DMS53 (cell line): ENCODE measurements at places on chromosomes 13 and 19.
A peak's percentile ranks its signal among the peaks of the same experiment; 100 is the strongest.

GRCh38 chr13:94329754-94330551 is 149.5 kb downstream of the DCT start:
- DNase-seq = no peak

- DNase-seq = no peak
Measured at GRCh38 chr13:22168437-22169190, 497.7 kb downstream of the FGF9 start.

GRCh38 chr13:110218581-110219201 is 88.3 kb downstream of the COL4A1 start:
- DNase-seq = no peak

- DNase-seq = no peak
Measured at GRCh38 chr13:78228211-78228610, 309.6 kb upstream of the EDNRB start.

DNA sequence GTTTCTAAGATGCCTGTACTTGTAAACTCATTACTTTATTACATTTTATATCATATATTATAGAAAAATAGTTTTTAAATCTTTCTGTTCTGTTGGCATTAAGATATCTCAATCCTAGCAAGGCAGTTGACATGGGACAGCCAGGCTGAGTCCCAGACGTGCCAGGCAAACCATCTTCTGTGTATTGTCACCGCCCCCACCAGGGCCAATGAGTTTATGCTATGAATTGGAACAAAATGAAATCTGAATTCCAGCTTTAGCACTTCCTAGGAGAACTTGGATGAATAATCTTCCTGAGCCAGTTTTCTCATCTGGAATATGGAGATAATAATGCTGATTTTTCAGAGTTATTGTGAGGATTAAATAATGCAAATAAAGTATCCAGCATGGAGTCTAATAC is 79.9 kb upstream of the GSX1 start:
- DNase-seq = peak; percentile 57

DNA sequence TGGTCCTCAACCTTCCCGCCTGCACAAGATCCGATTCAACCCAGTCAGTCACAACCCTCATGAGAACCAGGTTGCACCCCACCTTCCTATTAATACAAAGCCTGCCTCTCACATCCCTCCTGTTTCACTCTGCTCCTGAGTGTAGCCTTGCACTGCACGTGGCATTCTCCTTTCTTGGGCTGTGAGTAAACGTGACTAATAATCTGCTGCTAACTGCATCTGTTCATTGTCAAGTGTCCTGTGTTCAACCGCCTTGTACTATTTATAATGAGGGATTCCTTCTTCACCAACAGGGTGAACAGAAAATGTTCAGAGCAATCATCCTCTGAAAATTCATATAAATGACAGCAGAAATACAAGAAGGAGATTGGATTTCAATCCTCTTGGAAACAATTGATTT is 1608.2 kb downstream of the SLITRK5 start:
- no peak for DNase-seq

DNA sequence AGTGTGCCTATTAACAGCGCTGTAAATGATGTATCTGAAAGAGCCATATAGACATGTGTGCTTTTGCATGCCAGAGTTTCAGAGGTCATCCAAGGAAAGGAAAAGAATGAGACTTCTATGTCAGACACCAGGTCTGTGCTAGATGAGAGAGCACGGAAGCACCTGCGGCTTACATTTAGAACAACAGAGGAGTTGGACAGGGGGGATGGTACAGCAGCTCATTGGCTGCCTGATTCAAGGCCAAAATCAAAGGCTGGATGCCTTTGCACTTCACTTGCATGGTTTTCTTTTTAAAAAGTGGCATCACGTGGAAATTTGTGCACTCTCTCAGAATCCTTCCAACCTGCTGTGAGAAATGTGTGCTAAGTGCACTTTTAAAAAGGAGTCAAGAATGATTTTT is 32.8 kb upstream of the AMER2 start:
- DNase-seq = no peak

- DNase-seq = peak; percentile 95
Measured at GRCh38 chr19:35903550-35904179, 1.3 kb downstream of the HCST start.

DNA sequence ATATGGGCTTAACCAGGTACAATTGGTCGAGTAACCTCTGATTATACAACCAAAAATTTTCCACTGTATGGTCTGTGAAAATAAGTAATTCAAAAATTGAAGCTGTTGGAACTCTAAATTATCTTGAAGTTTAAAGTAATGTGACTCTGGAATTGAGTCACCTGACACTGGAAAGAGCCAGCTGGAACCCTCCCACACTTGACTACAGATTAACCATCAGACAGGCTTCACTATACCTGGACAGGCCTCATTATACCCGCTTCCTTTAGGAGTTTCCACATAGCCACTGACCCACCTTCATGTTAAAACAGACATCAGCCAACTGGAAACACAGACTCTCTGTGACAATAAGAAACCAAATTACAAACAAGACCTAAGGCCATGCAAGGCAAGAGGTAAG is 1.3 kb downstream of the ZNF433 start:
- peak; percentile 21 for DNase-seq

DNA sequence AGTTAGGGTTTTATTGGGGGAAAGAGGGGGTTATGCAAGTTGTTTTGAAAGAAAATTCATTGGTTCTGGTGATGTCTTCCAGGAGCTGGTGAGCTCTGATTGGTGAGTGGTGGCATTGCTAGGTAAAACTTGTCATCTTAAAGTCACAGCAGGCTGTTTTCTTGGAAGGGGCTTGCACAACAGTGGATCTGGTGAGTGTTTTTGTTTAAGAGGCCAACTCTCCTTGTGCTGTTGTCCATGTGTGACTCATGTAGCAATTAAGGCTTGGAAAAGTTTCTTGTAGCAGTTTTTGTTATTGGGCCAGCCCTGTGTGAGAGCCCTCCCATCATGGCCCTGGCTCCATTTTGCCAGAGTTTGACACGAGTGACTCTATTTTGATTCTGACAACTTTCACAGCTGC is 109.4 kb downstream of the RFC3 start:
- no peak for DNase-seq

GRCh38 chr13:46170687-46171086 is 11.3 kb downstream of the LCP1 start:
- DNase-seq = no peak

GRCh38 chr13:22040810-22041364 is 370.0 kb downstream of the FGF9 start:
- peak; percentile 83 for DNase-seq

DNA sequence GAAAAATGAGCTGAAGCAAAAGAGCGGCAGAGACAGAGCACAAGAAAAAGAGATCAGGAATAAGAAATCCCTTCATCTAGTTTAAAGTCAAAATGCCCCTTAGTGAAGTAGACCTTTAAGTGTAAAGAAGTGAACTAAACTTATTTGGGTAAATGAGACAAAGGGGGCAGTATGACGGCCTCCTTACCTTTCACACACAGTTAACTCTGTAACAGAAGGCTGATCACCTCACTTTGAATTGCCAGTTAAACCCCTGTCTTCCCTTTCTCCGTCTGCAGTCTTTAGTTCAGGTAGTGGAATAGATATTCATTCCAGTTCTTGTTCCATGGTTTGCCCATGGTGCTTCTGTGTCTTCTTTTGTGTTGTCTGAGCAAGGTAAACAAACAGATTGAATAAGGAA is 1029.8 kb downstream of the DIAPH3 start:
- DNase-seq = no peak

DNA sequence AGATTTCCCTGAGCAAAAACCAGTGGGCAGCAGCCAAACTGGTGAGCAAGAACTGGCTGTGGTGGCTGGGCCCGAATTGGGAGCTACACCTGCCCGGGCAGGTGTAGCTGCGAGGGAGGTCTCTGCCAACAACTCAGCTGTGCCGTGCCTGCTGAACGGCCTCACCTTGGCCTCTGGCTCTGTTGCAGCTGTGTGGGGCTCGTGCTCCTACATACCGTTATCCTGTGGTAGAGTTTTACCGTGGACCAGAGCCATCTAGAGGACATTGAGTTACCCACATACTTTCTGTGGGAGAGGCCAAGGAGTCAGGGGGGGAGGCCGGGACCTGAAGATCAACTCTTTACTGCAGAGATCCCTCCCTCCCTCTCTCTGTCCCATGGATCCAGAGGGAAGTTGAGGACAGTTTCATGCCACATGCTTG is 113.2 kb downstream of the TM9SF2 start:
- peak; percentile 5 for DNase-seq

GRCh38 chr19:51529301-51529700 is 2.2 kb downstream of the SIGLEC6 start:
- no peak for DNase-seq

DNA sequence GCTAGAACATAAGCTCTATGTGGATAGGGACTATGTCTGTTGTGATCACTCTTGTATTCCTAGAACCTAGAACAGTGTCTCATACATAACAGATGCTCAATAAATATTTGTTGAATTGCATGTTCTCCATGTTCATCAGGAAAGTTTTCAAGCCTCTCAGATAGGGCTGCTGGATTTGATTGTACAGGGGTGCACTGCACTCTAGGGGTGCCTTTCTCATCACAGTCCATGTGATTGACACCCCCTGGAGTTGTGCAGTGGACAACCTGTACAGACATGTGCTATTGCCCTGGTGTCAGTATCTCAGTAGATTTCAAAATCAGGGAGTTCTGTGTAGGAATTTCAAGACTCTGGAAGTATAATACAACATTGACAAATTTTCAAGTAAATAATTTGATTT is 58.9 kb downstream of the MBNL2 start:
- DNase-seq = no peak

- peak; percentile 81 for DNase-seq
Measured at GRCh38 chr13:25171517-25172302, at the start of gene AMER2. AMER2 (minus strand) TSS chr13:25172288; CDS start chr13:25171619, 669 bp downstream.

GRCh38 chr19:8367327-8368001 is 3.5 kb downstream of the ANGPTL4 start:
- peak; percentile 73 for DNase-seq

GRCh38 chr13:66128692-66129269 is 1101.4 kb downstream of the PCDH9 start:
- DNase-seq = no peak

DNA sequence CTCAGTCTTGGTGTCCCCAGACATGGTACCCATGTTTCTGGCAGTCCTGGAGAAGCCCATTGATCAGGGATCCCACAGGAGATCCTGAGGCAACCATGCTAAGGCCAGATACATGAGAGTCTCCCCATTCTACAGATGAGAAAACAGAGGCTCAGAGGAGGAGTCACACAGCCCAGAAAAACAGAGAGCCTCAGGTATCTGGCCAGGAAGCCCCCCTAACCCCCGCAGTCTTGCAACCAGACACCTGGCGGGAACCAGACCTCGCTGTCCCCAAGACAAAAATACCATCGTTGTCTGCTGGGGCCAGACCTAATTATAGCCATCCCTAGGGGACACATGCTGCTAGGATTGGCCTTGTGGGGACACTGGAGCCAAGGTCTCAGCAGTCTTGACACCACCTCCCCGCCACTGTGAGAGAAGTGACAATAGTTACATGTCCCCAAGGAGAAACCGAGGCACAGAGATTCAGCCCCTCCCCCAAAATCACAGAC is 1.6 kb upstream of the PDE4C start:
- no peak for DNase-seq

DNA sequence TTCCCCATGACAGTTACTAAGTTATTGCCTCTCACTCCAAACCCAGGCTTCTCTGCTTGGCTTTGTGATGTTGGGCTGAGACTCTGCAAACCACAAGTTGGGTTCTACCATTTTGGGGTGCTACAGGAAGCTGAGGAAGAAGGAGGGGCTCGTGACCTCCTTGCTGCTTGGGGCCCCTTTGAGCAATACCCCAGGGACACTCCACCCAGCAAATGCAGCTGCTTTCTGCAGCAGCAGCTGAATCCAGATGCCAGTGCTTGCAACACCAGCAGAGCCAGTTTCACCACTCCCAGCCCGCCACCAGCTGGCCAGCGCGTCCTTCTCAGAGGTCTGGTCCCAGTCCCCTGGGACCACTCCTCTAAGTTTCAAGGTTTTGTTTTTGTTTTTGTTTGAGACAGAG is 22.0 kb upstream of the UBAC2 start:
- no peak for DNase-seq

DNA sequence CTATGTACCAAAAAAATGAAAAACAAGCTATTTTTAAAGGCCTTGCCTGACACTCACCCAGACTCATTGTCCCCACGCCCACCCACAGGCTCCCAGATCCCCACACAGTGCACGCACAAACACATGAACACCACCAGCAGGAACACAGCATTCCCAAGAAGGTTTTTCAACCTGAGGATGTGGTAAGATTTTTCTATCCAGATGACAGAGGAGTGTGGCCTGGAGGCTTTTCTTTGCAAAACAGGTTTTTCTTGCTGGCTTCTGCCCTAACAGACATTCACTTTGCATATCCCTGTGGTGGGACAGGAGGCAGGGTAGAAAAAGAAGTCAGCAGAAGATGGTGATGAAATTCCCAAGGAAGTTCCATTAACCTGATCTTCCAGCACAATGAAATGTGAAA is 97.8 kb downstream of the KLF12 start:
- DNase-seq = peak; percentile 2

- DNase-seq = peak; percentile 49
Measured at GRCh38 chr19:13128583-13128982, 10.5 kb downstream of the NACC1 start.

DNA sequence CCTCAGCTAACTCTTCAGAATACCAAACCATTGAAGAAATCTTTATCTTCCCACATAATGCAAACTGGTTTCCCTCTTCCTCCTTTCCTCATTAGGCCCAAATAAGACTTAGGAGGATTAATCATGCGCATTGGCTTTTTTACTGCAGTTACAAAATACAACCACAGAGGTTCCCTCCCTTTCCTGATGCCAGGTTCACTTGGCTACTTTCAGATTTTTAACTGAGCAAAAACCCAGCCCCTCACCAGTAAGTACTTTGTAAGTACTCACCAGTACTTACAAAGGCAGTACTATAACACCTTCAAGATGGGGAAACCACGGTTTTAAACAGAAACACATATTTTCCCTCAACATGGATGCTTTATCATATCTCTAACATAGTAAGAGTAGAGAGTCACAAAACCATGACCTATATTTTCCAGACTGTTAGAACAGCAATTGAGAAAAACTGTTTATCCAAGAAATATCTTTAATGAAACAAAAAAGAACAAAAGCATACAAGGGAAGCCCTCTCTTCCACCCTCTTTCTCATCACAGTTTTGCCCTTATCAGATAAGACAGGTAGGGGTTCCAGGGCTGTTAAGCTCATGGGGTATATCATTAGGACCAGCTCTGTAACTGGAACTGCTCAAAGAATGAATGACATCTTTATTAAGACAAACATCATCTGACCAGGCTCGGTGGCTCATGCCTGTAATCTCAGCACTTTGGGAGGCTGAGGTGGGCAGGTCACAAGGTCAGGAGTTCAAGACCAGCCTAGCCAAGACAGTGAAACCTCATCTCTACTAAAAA is 12.7 kb downstream of the FOXO1 start:
- DNase-seq = no peak
